HT-29 (cell line): ENCODE measurements at places on chromosomes 4 and X.

DNA sequence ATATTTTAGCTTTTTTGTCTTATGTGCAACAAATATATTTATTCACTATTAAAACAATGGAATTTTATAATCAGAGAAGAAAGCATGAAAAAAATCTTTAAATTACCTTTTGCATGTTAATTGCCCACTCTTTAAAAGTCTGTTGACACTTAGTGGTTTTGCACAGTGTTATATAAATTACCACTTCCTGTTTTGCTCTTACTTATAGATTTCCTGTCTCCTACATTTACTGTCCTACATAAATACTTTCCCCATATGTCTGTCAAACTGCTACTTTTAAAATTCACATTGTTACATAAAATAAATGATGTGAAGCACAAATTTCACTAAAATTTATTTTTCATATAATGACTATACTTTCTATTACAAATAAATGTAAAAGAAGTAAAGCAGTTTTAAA is 161.1 kb upstream of the NDST4 start:
- no peak for DNase-seq

DNA sequence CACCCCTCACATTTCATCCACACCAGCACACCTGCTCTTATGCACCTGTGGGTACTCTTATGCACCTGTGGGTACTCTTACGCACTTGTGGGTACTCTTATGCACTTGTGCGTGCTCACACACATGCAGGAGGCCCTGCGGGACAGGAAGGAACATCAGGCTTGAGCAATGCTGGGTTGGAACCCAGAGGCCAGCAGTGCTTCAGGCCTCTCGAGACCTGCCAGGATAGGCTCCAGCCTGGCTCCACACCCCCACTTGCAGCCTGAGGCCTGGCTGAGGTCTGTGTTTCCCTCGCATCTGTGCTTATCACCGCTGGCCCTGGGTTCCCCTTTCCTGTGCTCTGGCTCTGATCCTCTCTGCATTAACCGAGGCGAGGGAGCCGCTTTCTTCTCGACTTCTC is 34.7 kb downstream of the SORCS2 start:
- DNase-seq, result no peak

- no peak for DNase-seq
These were observed 26.9 kb upstream of the TMPRSS11B start for GRCh38 chr4:68272380-68272779.

DNA sequence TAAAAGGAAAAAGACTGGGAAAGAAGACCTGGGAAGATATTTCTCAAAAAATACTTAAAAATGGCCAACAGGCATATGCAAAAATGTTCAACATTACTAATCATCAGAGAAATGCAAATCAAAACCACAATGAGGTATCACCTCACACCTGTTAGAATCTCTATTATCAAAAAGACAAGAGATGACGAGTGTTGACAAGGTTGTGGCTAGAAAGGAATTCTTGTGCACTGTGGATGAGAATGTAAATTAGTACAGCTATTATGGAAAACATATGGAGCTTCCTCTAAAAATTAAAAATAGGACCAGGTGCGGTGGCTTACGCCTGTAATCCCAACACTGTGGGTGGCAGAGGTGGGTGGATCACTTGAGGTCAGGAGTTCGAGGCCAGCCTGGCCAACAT is 50.0 kb downstream of the C4orf46 start:
- no peak for DNase-seq

GRCh38 chr4:131001371-131001770 is 1905.4 kb downstream of the C4orf33 start:
- DNase-seq, result no peak

- no peak for DNase-seq
These were observed 46.7 kb downstream of the PHKA2 start for GRCh38 chrX:18937173-18937572.

GRCh38 chr4:105352826-105353225 is 121.0 kb downstream of the PPA2 start:
- no peak for DNase-seq

GRCh38 chrX:148574237-148574973 is 74.0 kb downstream of the AFF2 start:
- no peak for DNase-seq

DNA sequence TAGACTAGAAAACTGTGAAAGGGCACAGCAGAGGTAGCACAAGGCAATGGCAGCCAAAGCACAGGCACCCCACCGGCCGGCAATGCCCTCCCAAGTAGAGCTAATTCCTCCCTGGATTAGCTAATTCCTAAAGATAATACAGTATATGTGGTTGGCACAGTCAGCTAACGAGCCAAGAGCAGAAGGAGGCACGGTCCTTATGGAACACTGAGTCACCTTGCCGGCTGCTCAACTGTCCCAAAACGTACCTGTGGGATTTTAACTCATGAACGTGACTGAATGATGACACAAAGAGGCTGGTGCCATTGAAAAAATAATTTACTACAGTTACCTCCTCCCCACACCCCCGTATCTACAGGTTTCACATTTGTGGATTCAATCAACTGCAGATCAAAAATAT is 9.1 kb upstream of the FGFBP1 start:
- no peak for DNase-seq

DNA sequence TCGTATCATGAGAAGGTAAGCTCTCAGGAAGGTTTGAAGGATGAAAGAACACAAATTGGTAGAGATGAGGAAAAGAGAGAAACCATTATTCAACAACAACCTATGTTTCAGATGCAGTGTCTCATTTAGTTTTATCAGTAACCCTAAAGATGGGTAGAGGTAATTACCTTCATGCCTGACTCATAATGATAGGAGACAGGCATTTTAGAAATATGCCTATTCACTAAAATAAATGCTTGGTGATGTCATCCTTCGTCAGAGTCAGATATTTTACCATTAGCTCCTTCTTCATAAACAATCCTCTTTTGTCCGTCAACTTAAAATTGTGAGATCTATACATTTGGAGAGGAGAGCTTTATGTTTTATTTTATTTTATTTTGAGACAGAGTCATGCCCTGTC is 21.5 kb upstream of the RNF150 start:
- no peak for DNase-seq

GRCh38 chr4:55184600-55185523 is 59.5 kb upstream of the KDR start:
- peak; percentile 83 for DNase-seq

DNA sequence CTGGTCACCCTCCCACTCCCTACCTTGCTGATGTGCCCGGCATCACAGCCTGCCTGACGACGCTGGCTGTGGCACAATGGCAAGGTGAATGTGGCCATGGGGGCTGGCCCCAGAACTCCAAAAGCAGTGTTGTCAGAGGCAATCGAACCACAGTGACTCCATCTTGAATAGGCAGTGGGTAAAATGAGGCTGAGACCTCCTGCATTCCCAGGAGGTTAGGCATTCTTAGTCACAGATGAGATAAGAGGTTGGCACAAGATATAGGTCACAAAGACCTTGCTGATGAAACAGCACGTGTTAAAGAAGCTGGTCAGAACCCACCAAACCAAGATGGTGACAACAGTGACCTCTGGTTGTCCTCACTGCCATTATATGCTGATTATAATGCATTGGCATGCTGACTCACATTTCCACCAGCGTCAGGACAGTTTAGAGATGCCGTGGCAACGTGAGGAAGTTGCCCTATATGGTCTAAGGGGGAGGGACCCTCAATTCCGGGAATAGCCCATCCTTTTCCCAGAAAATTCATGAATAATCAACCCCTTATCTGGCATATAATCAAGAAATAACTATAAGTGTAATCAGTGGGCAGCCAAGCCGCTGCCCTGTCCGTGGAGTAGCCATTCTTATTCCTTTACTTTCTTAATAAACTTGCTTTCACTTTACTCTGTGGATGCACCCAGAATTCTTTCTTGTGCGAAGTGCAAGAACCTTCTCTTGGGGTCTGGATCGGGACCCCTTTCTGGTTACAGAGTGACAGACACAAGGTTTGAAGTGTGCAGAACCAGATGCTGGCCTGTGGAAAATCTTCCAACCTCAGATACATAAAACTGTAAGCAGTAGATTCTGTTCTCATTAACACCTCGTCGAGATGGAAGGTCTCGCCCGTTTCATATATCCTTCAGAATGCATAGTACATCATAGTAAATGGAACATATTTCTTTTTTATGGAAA is 26.8 kb upstream of the CLDN24 start:
- DNase-seq, result no peak

DNA sequence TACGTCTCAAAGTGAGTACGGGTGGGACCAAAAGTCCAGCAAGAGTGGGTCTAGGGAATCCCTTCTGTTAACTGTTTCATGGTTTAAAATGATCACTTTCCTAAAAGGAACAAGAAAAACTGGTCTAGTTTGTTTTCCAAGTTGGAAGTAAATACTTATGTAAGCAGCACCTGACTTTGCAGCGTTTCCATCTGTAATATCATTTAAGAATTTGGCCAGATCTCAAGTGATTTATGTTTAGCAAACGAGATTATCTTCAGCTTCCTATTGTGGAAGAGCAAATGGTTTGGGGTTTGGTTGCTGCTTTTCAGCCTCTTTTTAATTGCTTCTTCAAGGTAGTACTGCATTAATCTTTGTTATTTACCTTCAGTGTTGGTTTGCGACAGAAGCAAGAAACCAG is 50.4 kb downstream of the FHIP1A start:
- peak; percentile 19 for DNase-seq

- no peak for DNase-seq
These were observed 105.9 kb downstream of the TNIP2 start for GRCh38 chr4:2650276-2650675.

DNA sequence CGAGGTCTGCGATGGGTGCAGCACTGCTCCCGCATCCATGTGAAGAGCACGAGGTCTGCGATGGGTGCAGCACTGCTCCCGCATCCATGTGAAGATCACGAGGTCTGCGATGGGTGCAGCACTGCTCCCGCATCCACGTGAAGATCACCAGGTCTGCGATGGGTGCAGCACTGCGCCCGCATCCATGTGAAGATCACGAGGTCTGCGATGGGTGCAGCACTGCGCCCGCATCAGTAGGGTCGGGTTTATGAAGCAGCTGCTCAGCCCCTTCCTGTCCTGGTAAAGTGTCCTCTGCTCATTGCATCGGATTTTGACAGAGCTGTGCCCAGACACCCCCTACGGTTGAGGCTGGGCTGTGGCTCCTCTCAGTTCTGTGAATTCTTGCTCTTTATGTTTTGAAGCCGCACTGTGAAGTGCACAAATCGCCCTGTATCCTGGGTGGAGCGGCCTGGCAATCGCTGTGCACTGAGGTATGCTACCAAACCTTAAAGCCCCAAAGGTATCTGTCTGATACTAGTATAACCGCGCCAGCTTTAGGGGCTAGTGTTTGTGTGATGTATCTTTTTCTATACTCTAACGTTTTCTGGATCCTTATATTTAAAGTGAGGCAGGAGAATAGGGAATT is 98.7 kb downstream of the CPZ start:
- DNase-seq, result no peak

DNA sequence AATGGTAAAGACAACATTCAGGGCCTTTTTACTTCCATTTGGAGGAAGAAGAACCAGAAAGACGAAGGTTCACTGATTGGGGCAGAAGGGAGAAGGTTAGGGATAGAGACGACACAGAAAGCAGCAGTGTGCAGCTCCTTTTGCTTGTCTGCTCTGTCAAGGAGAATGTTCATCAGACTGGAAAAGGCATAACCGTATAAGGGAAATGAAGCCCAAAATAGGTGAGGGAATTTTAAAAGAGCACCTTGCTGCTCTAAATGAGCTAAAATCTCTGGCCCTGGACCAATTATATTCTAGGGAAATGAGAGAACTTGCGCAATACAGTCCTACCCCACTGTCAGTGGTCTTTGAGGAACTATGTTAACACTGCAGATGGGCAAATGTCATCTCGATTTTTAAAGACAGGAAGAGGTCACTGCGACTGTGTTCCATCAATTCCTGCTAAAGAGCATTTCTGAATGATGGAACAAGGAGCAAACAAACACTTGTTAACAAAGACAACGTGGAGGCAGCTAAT is 909.8 kb upstream of the FTHL17 start:
- no peak for DNase-seq

DNA sequence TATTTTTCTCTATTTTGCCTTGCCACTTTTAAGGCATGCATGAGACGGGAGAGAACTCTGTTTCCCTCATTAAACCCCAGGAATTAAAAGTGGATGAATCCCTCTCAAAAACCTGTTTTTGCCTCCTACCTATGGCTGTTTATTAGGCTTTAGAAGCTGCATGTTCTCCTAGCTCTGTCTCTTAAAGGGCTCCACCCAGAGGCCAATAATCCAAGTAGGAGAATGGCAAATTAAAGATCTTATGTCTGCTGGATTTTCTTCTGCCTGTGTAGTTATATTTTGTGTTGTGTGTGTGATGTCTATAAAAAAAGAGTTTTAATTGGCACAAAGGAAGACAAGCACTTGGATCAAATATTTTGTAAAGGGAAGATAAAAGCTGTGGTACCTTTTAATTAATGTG is 32.4 kb downstream of the MAGEC1 start:
- DNase-seq, result peak; percentile 10

- DNase-seq, result no peak
These were observed 156.0 kb upstream of the TTC29 start for GRCh38 chr4:147101678-147102077.

- no peak for DNase-seq
These were observed 9.9 kb upstream of the PITX2 start for GRCh38 chr4:110632506-110633357.

GRCh38 chr4:23333556-23333945 is 556.3 kb downstream of the PPARGC1A start:
- no peak for DNase-seq

DNA sequence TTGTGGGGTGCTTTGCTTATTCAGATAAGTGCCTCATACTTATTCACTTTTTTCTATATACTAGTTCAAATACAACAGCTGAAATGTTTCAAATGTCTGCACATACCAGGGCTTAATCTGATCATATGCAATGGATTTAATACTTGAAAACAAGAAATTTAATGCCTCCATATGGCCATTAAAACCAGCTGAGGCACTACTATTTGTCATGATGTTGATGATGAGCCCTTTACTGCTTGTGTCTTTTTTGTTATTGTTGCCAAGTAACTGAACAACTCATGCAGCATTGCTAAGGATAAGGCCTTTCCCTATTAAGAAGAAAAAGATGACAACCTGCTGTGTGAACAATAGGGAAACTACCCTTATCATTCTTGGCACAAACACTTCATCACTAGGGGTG is 52.5 kb downstream of the MAGEB10 start:
- no peak for DNase-seq

- DNase-seq, result peak; percentile 66
These were observed 120.9 kb upstream of the DDIT4L start for GRCh38 chr4:100311181-100311580.

DNA sequence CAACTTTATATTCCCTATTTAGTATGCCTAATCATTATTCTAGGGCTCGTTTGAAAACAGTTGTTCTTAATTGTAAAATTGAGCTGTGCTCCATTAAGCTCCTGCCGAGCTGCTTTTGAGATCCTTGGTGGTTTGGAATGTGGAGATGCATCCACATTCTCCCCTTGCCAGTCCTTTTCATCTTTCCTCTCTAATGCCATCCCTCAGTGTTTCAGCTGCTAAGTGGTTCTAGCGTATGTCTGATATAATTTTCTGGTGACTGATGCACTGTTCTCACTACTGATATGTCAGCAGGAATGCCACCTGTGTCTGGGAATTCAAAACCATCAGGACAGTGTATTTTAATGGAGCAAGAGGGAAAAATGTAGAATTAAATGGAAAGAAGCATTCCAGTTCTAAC is 1085.0 kb downstream of the CCSER1 start:
- DNase-seq, result no peak

GRCh38 chr4:622996-623913 is 2.1 kb upstream of the PDE6B start:
- DNase-seq, result no peak
